GM12891 (cell line): ENCODE measurements at places on chromosomes 4 and X.

GRCh38 chr4:185020293-185020808 is 2.1 kb downstream of the HELT start:
- peak; percentile 32 for DNase-seq

- no peak for DNase-seq
These were observed 37.0 kb downstream of the NSG1 start for GRCh38 chr4:4423706-4424498.

GRCh38 chr4:102627831-102628523 is 126.8 kb downstream of the NFKB1 start:
- no peak for DNase-seq

GRCh38 chrX:14015294-14015693 is 14.4 kb downstream of the GEMIN8 start:
- no peak for DNase-seq

- DNase-seq: no peak
These were observed 62.8 kb downstream of the FGF16 start for GRCh38 chrX:77510007-77510406.

GRCh38 chr4:6909970-6910339 is 329 bp downstream of the TBC1D14 start:
- DNase-seq: peak; percentile 58

DNA sequence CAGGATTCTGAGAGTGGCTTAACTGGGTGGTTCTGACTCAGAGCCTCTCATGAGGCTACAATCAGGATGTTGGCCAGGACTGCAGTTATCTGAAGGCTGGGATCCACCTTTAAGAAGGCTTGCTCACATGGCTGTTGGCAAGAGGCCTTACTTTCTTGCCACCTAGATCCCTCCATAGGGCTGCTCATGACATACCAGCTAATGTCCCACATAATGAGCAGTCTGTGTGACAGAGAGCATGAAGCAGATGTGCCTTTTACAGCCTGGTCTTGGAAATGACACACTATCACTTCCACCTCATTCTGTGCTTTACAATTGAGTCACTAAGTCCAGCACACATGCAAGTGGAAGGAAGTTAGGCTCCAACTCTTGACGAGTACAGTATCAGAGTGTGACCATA is 4.3 kb upstream of the RBM3 start:
- no peak for DNase-seq

GRCh38 chrX:50643525-50644137 is 170.4 kb downstream of the SHROOM4 start:
- no peak for DNase-seq

DNA sequence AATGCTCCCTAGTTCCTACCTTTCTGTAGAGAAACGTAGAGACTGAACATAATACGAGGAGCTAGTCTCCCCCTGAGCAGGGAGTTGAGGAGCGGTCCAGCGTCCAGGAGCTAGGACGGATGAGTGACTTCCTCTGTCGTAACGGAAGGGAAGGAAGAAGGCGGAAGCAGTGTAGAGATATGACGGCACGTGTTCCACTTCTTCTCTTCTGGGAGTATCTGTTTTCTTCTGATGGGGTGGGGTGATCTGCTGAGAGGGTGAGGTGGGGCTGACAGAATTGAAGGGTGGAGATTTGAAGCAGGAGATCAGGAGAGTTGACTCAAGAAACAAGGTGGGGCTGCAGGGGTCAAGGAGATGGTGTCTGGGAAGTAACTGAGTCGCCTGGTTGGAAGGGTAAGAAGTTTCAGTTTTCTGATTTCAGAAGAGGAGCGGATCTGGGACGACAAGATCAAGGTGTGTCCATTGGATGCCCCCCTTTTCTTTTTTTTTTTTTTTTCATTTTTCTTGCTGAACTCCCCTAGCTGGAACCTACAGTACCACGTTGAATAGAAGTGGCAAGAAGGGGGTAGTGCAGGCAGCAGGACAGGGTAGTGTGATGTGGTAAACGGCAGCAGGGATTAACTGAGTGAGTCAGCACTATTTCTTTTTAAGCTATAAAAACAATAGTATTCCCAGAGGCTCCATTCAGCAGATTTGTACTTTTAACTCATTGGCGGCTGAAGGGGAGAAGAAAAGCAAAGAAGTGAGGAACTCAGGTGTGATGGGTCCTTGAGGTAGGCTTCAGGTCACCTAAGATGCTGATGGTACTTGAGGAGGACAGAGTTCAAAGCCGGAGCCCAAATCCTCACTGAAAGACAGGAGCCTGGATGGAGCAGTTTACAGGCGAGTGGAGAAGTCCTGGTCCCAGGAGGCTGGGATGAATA is 50.8 kb upstream of the SETD7 start:
- no peak for DNase-seq

GRCh38 chrX:2517055-2517454 is 16.3 kb upstream of the DHRSX start:
- DNase-seq: no peak

- no peak for DNase-seq
These were observed 15.3 kb upstream of the SLC10A4 start for GRCh38 chr4:48467891-48468290.

DNA sequence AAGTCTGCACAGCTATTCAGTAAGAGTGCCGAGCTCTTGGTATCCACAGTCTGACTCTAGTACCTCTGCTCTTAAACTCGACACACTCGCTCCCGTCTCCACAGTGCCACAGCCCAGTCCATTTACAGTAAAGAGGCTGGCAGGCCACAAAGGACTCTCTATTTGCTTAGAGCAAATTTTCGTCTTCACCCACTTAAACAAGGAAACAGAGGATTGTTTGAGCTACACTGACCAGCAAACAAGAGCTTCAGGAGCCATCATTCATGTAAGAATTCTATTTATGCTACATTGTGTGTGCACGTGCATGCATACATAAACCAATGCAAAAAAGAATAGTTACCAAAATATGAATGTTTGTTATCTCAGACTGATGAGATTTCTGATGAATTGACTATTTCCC is 290.2 kb downstream of the USP46 start:
- no peak for DNase-seq

- no peak for DNase-seq
These were observed 54.2 kb downstream of the PLAC1 start for GRCh38 chrX:134603806-134604700.

- DNase-seq: no peak
These were observed 88.8 kb downstream of the FMR1NB start for GRCh38 chrX:148069759-148070503.

- no peak for DNase-seq
These were observed 49.2 kb downstream of the IDS start for GRCh38 chrX:149455934-149456333.

DNA sequence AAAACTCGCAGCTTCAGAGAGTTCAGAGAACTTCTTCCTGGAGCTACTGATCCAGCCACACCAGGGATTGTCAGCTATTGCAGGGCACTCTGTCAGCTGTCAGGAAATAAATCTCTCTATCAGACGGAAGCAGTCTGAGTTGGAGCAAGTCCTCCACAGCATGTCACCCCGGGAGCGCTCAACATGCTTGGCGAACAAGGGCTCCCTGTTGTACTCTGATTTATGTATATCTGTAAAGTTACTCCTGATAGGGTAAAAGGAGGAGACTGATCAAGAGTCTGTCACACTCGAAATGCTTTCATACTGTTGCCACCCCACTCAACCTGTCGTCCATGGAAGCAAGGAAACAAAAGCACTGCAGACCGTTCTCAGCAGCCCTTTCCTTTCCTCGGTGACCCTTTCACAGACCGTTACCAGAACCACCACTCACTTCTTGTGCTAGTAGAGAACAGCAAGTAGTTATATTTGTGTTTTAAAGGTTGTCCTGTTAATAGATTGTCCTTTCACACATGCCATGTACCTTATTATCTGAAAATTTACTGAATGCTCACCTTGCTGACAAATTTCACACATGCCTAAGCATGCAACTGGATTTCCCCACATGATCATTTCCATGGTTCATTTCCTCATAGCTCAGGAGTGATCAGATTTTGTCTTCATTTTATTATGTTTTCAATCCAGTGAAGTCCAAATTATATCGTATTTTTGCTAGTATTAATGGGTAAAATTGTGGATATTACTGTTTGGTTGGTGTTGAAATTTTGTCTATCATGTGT is 2108.9 kb upstream of the TENM3 start:
- DNase-seq: no peak

- DNase-seq: no peak
These were observed 646.4 kb downstream of the IL1RAPL1 start for GRCh38 chrX:29233592-29234183.

GRCh38 chrX:136806891-136807410 is 26.2 kb upstream of the ARHGEF6 start:
- no peak for DNase-seq

- no peak for DNase-seq
These were observed 2.4 kb downstream of the MID1 start for GRCh38 chrX:10617999-10618351.

- no peak for DNase-seq
These were observed 625.6 kb downstream of the BCOR start for GRCh38 chrX:39472161-39472560.

DNA sequence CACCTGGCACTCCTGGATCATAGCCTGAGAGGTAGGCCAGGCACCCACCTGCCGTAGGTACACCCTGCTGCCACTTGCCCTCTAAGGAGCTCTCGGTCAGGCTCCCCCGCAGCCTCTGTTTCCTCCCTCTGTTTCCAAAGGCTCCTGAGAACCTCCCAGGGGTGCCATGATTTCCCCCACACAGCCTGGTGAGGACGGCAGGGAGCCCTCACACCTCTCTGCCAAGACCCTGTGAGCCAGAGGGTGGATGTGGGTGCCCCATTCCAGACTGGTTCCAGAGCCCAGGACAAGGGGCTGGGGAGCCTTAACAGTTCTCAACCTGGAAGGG is 1.6 kb upstream of the ABLIM2 start:
- no peak for DNase-seq

GRCh38 chrX:14352511-14352910 is 176.8 kb upstream of the GLRA2 start:
- DNase-seq: no peak
